Stimulated activated CD4-positive, alpha-beta T cell treated with anti-CD3 and anti-CD28 coated beads, TNF-alpha, amount 100 ng/mL, for 1 hour (primary cell): ENCODE measurements at places on chromosomes 1 and 21.
A peak's percentile ranks its signal among the peaks of the same experiment; 100 is the strongest.

DNA sequence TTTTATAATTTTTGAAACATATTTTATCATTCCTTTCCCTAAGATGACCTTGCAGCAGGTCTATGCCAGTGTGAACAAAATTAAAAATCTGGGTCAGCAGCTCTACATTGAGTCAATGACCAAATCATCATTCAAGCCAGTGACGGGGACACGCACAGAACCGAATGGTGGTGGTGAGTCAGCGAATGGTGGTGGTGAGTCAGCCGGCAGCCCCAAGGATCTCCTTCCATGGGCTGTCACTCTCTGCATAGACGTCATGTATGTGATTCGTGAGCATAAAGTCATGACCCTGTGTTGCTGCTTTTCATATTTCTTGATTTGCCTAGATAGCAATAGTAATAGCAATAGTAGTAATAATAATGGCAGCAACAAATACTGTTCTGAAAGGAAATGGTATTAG, 26.3 kb downstream of the PER3 start:
- DNase-seq = no peak

DNA sequence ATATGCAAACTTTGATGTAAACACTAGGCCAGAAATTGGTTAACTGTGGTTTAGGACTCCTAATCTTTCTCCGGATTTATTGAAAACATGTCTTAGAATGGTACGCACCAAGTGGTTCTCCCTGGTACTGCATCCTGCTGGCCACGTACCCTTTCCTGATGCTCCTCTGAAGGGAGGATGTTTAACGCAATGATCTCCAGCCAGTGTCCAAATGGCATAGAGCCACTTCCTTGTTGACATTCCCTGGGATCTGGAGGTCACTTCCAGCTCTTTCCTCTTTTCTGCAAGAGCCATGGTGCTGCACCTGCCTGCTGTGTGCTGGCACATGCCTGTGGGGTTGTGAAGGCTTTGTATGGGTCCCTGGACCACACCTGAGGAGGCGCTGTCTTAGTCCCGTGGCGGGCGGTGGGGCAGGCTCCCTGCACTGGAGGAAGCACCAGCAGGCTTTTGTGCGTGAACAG, 53.9 kb downstream of the GALNT2 start:
- no peak for DNase-seq

GRCh38 chr1:228164561-228165371, 838 bp upstream of the IBA57 start:
- DNase-seq = no peak

DNA sequence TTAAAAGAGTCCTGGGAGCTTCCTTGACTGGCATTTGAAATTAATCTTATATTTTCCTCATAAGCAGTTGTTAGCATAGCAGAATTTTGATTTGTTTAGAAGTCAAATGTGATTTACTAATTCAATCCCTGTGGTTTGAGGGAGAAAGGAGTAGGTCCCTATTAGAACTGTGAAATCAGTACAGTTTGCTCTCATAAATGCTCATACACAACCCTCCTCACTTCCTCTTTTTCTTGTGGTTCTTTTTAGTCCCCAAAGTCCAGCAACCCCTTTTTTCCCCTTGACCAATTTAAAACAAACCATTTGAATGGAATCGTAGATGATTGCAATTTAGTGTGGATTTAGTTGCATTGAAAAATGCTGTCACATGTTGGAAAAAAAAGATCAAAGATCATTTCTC, 9.2 kb upstream of the IFI44 start:
- no peak for DNase-seq

GRCh38 chr1:6727535-6727934, 25.9 kb upstream of the DNAJC11 start:
- peak; percentile 9 for DNase-seq

DNA sequence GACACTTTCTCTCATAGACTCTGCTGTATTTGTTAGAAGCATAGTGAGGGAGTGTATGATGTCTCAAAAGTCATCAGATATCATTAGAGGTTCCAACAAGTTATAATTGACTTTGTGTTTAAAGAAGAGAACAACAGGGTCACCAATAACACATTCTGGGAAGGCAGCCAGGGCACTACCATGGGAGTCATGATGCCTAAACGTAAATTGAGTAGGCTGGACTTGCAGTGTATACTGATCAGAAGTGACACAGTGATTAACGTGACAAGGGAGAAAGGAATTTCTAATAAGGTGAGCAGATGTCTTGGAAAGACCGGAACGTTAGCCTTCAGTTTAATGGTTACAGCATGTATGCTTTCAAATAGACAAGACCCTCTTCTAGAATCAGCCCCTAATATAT, 973.2 kb downstream of the NCAM2 start:
- DNase-seq = no peak

GRCh38 chr1:50973875-50974617, 4.0 kb downstream of the CDKN2C start:
- no peak for DNase-seq

GRCh38 chr1:113133038-113133437, 60.0 kb downstream of the LRIG2 start:
- DNase-seq = no peak

DNA sequence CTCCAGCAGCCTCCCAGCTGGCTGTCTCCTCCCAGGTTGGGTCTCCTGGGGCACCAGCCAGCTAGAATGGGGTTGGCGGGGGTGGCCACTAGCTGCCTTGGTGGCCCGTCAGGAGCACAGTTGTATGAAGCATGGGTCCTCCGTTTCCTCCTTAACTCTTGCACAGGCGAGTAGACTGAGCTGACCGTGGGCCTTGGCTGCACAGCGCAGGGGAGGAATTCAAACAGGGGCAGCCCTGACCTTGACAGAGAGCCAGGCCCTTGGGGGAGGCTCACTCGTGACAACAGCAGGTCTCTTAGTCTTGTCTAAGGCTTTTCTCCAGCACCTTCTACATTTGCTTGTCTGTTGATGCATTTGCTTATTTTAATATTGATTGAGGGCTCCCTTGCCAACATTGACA, 114.1 kb downstream of the PRDM2 start:
- no peak for DNase-seq

DNA sequence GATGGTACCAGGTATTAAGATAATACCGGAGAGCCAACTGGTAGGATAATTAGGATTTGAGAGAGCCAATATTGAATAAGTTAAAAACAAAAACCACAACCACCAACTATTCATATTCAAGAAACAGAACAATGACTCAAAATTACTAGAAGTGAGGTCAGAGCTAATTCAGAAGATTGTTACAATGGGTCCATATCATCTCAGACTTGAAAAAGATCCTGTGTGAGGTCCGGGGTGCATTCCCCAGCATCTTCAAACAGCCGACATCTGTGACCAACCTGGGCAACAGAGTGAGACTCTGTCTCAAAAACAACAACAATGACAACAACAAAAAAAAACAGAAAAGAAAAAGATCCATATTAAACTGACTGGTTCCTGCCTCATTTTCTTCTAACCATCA, 18.6 kb downstream of the AK2 start:
- no peak for DNase-seq

GRCh38 chr1:37031871-37032270, 2.4 kb downstream of the GRIK3 start:
- DNase-seq = no peak

DNA sequence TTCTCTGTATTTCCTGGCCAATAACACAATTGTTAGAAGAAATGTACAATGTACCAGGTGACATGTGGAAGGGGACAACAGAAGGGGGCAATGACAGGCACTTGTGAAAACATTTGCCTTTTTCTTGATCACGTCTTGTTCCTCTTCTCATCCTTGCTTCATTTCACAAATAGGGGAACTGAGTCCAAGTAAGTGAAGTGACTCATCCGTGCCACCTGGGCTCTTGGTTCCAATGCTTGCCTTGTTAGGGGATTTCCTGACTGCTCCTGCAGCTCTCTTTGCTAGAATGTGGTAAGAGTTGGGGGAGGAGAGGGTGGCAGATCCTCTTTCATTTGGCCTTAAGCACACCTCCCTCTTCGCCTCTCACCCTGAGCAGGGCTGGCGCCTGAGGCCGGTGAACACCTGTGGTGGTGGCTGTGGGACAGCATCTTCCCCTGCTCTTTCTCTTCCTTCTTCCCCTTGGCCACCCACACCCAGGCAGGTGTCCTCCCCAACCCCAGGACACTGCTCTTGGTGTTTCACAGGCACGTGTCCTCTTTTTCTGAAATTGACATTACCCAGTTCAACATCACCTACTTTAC, 2.2 kb upstream of the RHEX start:
- no peak for DNase-seq

GRCh38 chr1:167428395-167428794, 89.9 kb downstream of the CD247 start:
- DNase-seq = no peak

GRCh38 chr1:168112673-168113305, 23.9 kb downstream of the GPR161 start:
- DNase-seq = no peak

DNA sequence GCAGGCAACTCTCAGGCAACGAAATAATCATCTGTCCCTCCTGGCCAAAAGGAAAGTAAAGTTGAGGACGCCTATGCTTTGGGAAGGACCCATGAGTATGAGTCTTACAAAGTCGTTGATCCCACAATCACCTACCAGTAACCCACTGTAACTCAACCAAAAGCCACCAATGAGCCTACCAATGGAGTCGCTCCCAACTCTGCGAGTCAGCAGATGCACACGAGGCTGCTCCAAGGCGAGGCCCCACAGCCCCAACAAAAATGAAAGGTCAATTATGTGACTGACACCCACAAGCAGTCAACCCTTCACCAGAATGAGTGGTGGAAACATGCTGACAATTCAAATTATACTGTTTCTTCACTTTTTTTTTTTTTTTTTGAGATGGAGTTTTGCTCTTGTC, 12.0 kb downstream of the SETD4 start:
- DNase-seq = no peak

DNA sequence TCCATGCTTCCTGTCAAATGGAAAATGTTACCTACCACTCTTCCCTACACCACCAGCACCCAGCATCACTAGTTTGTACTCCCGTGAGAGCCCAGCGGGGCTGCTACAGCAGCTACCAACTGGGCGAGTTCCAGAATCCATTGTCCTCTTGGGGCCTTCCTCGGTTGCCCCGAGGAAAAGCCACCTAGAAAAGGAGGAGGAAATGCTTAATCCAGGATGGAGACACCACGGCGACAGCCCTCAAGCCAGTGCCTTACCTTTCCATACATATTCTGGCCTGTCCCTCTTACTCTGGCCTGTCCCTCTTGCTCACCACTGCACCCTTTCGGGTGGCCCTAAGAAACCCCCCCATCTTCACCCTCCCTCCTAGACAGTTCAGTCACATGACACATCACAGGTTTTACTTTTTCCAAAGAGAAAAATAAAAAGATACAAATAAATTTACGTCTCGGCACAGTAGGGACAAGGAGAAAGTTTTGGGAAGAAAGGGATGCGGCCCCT, 478 bp downstream of the RIT1 start:
- no peak for DNase-seq

DNA sequence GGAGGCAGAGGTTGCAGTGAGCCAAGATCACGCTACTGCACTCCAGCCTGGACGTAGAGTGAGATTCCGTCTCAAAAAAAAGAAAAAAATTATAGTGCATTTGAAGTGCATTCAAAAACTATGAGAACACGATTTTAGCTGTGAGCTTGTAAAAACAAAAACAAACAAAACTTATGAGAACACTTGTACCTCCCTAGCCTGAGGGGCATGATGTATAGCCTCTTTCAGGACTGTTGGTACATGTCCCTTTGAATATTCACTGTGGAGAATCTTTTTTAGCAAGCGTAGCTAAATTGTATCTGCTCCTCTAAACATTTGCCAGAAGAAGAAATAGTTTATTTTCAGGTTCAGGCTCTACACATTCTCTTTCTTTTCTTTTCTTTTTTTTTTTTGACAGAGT, 9.5 kb upstream of the DEGS1 start:
- no peak for DNase-seq

GRCh38 chr1:164452549-164452948, 106.4 kb upstream of the PBX1 start:
- DNase-seq = no peak

GRCh38 chr1:199161319-199161680, 522.5 kb downstream of the PTPRC start:
- no peak for DNase-seq
